ENCODE measurements at places on chromosomes 3 and 15. TPM values are rescaled to one million over a fixed set of nuclear protein-coding genes. Genes with fewer than 3 reads are reported as not detected.

- no peak for DNase-seq
Observed at GRCh38 chr3:157467200-157467599, 30.6 kb downstream of the PTX3 start.

DNA sequence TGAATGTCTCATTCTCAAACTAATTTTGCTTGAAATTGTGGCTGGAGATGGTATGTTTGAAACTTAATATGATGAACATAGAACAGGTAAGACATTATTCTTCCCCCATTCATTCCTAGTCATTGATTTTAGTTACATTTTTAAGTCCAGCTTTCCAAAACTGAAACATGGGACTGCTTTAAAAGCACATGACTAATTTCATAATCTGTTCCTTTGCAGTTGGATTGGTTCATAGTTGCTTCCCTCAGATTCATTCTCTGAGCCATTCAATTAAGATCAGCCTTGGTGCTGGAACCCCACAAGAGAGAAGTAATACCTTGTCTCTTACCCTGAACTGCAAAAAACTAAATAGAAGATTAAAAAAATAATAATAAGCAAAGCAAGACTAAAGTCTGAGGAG is 87.5 kb upstream of the TGFBR2 start:
- no peak for DNase-seq

GRCh38 chr3:163622384-163622783 is 1455.9 kb downstream of the SI start:
- no peak for DNase-seq

DNA sequence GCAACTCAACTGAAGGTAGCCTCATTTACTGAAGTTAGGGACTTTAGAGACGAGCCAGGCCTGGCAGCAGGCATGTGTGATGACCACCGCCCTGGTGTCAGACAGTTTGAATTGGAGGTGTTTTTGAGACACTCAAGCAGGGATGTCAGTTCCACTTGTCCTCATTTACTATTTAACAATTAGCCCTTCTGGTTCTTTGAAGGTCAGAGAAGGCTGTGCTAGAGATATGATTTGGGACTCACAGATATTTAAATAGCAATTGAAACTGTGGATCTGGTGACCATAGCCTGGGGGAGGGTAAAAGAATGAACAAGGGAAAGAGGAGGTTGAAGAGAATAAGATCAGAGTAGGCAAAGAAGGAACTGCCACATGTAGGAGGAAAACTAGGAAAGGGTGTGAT is 74.6 kb downstream of the REC114 start:
- DNase-seq: no peak

DNA sequence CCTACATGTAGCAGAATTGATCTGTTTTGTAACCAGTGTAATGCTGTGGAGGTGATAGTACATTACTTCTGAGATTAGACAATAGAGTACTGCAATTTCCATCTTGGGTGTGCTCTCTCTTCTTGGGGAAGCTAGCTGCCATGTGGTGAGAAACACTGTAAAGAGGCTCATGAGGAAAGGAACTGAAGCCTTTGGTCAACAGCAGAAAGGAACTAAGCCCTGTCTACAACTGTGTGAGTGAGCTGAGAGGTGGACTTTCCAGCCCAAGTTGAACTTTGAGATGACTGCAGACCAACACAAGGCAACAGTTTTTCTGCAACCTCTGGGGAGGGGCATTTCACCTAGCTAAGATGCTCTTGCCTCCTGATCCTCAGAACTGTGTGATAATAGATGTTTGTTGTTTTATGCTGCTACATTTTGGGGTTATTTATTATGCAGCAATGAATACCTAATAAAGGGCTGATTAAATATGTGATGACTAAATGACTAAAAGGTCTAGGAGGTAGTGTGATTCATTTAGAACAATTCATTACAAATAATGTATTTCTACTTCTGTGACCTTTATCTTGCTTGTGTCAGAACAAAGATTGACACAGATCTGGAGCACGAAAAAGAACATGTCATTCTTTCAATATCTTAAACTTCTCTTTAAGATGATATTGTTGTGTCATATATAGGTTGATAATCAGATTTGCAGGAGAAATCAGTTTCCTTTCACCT is 121.6 kb upstream of the THRB start:
- DNase-seq: no peak

GRCh38 chr3:146306656-146307455 is 56.0 kb upstream of the PLSCR4 start:
- DNase-seq: no peak

The CLN6 gene
- 99.0 TPM for total RNA-seq

The GOLGA8J gene
- total RNA-seq: not detected

The CYP8B1 gene
- total RNA-seq: not detected
